ENCODE measurements at places on chromosomes 6 and 20. TPM values are rescaled to one million over a fixed set of nuclear protein-coding genes. Genes with fewer than 3 reads are reported as not detected.

GRCh38 chr6:22110061-22110460 lies 186.8 kb downstream of the PRL start:
- no peak for DNase-seq

DNA sequence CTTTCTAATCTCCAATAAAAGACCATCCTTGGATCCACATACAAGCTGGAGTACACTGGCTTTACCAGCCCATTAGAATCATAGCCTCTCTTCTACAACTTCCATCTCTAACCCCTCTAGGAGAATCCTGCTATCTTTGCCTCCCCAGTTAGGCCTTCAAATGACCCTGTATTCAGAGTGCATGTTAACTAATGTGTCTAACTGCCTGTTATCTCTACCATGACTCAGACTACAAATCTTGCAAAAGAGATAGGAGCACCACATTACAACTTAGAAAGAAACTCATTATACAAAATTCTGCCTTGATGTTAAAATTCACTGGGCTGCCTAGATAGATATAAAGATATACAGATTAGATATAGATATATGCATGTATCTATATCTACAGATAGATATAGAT lies 28.2 kb downstream of the GPR63 start:
- no peak for DNase-seq

GRCh38 chr20:62539198-62540045 lies 63.6 kb upstream of the GATA5 start:
- no peak for DNase-seq

The FRK gene
- 25.4 TPM for total RNA-seq

The OPRL1 gene
- 0.32 TPM for total RNA-seq

Data from transverse colon (tissue), 4 donors.